ENCODE measurements at places on chromosomes 4 and X. TPM values are rescaled to one million over a fixed set of nuclear protein-coding genes. Genes with fewer than 3 reads are reported as not detected.

DNA sequence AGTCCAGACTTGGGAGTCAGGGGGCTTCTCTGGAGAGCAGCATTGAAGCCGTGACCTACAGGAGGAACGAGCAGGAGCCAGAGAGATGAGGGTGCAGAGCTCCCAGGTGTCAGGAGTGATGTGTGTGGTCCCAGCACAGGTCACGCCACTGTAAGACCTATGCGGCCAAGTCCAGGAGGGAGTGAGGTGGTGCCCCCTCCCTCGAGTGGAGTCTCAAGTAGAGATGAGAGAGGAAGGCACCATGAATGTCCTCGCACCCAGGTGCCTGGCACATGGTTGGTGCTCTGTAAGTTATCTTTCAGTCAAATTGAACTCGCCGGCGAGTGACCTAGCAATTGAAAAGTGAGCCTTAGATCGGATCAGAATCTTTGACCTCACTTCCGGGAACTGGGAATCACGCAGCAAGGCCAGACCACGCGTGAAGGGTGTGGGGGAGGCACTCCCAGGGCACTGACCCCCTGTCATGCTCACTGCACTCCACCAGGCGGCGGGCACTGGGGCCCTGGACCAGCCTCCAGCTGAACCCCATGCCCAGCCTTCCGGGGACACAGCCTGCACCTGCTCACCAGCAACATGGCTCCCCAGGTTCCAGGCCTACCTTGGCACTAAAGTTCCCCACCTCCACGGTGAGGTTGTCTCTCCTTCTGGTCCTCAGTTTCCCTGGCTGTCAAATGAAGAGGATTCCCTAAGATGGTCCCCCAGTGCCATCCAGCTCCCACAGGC is 127.4 kb downstream of the HMX1 start:
- DNase-seq = no peak

- DNase-seq = no peak
Observed at GRCh38 chrX:31656013-31656412, 584.2 kb upstream of the FTHL17 start.

The GPR34 gene
- polyA plus RNA-seq = 6.0 TPM

The RTL9 gene
- 0.21 TPM for polyA plus RNA-seq
